ENCODE measurements at places on chromosomes 7 and 10.

DNA sequence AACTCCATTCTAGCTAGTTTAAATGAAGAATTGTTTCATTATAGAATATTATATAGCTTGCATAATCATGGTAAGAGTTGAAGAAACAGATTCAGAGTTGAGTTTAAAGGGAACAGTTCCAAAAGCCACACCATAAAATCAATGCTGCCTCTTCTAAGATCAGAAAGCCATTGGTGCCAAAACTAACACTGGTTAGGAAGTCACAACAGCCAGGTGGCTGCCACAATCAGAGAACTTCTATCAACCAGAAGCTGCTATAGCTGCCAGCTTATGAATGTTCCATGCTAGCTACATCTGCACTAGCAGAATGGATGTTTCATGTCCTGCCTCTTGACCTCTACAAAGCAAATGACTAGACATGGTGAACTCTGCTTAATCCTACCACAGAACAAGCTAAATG, 583.1 kb upstream of the LRRN3 start:
- DNase-seq = no peak

DNA sequence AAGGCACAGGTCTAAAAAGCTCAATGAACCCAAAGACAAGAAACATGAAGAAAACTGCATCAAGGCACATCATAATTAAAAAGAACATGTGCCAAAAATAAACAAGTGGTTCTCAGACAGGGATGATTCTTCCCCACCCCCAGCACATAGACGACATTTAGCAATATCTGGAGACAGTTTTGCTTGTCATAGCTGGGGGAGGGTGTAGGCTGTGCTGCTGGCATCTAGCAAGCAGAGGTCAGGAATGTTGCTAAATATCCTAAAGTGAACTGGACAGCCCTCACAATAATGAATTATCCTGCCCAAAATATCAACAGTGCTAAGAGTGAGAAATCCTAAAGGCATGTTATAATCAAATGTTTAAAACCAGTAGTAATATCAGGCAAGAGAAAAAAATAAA, 122.6 kb downstream of the MICU1 start:
- DNase-seq = peak; percentile 28

- no peak for DNase-seq
Observed at GRCh38 chr10:18005781-18006456, 54.2 kb downstream of the SLC39A12 start.

GRCh38 chr10:74937266-74937856, 111.0 kb downstream of the KAT6B start:
- no peak for DNase-seq

- no peak for DNase-seq
Observed at GRCh38 chr7:153217032-153217431, 457.5 kb downstream of the ACTR3B start.

DNA sequence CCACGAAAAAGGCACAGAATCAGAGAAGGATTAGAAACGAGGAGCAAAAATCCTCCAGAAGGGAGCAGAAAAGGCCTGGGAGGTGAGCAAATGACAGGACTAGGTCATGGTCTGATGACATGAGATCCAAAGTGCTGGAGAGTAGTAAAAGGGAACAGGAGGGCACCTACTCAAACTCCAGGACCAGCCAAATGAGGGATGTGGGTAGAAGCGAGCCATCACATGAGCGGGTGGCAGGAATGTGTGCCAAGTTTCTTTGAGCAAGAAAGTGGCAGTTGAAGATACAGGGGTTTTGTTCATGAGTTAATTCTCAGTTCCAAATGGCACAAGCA, 112.6 kb downstream of the RNF32 start:
- DNase-seq = no peak

DNA sequence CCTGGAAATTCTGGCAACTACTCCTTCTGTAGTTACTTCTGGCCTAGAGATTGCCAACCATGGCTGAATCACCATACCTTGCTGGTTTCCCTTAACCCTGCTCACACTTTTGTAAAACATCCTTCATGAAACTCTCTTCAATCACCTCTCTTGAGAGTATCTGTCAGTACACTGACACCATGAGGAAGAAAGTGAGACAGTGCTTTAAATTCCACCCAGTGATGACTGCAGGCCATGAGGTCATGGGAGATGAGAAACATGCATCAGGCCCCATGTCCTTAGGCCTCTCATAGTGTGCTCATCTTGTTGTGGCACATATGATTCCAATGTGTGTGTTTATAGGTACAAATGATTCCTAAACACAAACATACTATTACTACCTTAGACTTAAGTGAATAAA, 24.6 kb upstream of the NAMPT start:
- no peak for DNase-seq

DNA sequence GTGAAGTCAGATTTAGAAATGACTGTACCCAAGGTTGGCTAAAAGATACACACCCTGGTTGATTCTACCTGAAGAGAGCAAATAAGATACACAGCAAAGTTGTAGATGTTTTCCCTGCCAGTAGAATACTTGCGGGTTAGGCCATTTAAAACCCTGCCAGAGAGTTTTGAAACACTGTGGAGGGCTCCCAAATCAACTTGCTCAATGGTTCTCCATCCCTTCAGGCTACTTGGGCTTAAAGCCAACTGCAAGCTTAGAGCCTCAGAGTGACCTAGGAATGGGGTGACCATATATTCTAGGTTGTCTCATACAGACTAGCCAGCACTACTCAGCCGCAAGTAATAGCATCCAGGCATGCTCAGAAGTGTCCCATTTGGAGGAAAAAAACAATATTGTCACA, 10.0 kb downstream of the CAV1 start:
- no peak for DNase-seq

DNA sequence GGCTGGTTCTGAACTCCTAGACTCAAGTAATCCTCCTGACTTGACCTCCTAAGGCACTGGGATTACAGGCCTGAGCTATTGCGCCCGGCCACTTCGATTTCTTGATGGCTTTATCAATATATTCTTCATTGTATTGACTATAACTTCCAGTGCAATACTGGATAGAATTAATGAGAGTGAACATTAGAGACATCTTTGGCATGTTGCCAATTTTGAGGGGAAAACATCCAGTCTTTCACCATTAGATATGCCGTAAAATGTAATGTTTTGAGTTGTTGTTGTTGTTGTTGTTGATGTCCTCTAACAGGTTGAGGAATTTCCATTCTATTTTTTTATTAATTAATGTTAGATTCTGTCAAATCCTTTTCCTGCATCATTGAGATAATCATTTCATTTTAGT, 578.9 kb downstream of the ZWINT start:
- DNase-seq = no peak

GRCh38 chr10:109430043-109430760, 493.1 kb downstream of the XPNPEP1 start:
- peak; percentile 4 for DNase-seq

GRCh38 chr10:59895629-59896116, 10.7 kb downstream of the CCDC6 start:
- DNase-seq = no peak
